ENCODE measurements at places on chromosomes 5 and 9.

DNA sequence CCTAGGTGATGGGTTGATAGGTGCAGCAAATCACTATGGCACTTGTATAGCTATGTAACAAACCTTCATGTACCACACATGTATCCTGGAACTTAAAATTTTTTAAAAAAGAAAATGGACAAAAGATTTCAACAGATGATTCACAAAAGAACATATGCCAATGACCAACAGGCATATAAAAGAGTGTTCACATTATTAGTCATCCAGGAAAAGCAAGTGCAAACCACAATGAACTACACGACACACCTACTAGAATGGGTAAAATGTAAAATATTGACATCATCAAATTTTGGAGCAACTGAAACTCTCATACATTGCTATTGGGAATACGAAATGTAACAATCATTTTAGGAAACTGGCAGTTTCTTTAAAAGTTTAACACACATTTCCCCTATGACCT, 109.9 kb downstream of the YIPF5 start:
- no peak for DNase-seq

GRCh38 chr9:36997414-36997813, 36.7 kb downstream of the PAX5 start:
- DNase-seq, result no peak

DNA sequence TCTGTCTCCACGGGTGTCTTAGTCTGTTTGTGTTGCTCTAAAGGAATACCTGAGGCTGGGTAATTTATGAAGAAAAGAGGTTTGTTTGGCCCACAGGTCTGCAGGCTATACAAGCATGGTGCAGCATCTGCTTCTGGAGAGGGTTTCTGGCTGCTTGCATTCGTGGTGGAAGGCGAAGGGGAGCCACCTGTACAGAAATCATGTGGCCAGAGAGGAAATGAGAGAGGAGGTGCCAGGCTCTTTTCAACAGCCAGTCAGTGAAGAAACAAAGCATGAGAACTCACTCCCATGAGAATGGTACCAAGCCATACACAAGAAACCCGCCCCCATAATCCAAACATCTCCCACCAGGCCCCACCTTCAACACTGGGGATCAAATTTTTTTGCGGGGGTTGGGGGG, 53.4 kb downstream of the PFDN1 start:
- no peak for DNase-seq

- no peak for DNase-seq
Observed at GRCh38 chr5:132489871-132490483, 596 bp downstream of the IRF1 start.

DNA sequence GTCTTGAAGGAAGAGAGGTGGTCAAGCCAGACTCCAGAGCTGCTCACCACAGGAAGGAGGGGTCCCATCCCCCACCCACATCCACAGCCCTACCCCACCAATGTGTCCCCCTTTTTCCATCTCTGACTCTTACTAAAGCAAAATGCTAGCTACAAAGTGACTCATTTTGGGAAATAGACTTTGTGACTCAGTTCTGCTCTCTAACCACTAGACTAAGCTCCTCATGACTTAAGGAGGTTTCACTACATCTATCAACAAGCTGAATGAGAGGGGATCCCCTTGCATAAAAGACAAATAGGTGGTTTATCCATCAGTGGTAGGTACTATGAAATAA, 35.1 kb upstream of the ADRB2 start:
- no peak for DNase-seq

DNA sequence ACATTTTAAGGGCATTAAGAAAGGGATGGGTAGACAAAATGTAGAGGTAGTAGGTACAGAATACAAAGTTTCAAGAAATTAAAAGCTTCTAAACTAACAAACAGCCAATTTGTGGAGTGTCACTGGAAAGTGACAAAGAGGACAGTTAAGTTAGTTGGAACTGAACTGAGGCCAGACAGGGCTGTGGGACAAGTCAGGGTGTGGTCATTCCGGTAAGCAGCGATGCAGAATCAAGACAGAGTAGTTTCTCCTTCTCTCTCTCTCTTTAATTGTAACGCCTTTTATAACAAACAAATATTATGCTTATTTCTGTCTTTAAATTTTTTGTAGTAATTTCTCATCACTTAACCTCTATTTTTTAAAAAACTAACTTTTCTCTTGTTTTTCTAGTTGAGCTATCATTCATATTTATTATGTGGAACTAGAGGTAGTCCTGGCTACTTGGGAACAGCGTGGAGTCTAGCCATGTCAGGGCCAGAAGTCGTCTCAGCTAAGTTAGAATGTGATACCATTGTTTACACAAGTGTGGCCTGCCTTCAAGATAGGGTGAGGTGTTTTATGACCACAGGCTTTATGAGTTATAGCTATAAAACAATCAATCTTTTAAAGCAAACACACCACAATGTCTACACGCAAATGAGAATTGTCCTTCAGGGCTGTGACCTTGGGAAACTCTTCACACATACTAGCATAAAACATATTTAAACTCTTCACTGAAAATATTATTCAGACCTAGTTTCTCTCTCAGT, 115.3 kb upstream of the CDKN2B start:
- peak; percentile 57 for DNase-seq

- no peak for DNase-seq
Observed at GRCh38 chr5:141677415-141677814, 4.6 kb downstream of the ARAP3 start.

- no peak for DNase-seq
Observed at GRCh38 chr5:137129886-137130680, 369.0 kb downstream of the SPOCK1 start.

GRCh38 chr5:138910546-138911185, 35.5 kb upstream of the LRRTM2 start:
- DNase-seq, result no peak
